ENCODE measurements at places on chromosomes 2 and 18. TPM values are rescaled to one million over a fixed set of nuclear protein-coding genes. Genes with fewer than 3 reads are reported as not detected.

The GPR75 gene
- 2.2 TPM for total RNA-seq

The LONRF2 gene
- total RNA-seq: 17.1 TPM

The ATG9A gene
- total RNA-seq: 29.6 TPM

The AGXT gene
- total RNA-seq: not detected

The GPC1 gene
- total RNA-seq: 27.4 TPM

The SIGLEC15 gene
- not detected for total RNA-seq

The GNLY gene
- not detected for total RNA-seq

DNA sequence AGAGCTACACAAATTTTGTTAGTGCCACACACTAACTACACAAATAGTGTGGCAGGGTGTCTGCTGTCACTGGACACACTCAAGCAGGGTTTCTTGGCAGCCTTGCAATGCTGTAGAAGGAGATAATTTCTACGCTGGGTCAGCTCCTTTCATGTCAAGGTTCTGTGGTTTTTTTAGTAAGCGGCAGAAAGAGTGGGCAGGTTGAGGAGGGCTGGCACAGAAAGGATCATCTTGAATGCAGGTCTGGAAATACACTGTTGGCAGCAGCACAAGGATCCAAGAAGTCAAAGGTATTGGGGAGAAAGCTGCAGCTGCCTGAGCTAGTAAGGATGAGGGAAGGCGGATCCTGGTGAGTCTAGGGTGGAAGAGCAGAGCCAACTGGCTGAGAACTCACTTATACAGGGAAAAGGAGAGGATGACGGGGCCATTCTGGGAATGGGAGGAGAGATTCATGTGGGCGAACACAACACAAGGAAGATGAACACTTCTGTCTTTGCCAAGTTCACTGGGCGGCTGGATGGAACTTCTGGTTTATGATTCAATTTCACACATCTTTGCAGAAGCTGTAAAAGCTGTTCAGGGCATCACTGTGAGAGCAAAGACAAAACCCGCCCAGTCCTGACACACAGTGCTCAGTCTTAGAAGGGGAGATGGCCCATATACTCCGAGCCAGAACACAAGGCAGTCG lies 16.9 kb upstream of the CYRIA start:
- no peaks in the 10 kb centered on the region for H3K27me3 ChIP-seq
- H3K27ac ChIP-seq: no peak overlapping the region
- DNase-seq: no peak
- no peaks in the 10 kb centered on the region for H3K4me1 ChIP-seq

- H3K4me1 ChIP-seq: no peaks in the 10 kb centered on the region
- H3K36me3 ChIP-seq: no peaks in the 10 kb centered on the region
- no peak overlapping the region for H3K27ac ChIP-seq
- H3K27me3 ChIP-seq: no peaks in the 10 kb centered on the region
- DNase-seq: no peak
Measured at GRCh38 chr2:44880125-44880483, 61.4 kb upstream of the SIX3 start.

DNA sequence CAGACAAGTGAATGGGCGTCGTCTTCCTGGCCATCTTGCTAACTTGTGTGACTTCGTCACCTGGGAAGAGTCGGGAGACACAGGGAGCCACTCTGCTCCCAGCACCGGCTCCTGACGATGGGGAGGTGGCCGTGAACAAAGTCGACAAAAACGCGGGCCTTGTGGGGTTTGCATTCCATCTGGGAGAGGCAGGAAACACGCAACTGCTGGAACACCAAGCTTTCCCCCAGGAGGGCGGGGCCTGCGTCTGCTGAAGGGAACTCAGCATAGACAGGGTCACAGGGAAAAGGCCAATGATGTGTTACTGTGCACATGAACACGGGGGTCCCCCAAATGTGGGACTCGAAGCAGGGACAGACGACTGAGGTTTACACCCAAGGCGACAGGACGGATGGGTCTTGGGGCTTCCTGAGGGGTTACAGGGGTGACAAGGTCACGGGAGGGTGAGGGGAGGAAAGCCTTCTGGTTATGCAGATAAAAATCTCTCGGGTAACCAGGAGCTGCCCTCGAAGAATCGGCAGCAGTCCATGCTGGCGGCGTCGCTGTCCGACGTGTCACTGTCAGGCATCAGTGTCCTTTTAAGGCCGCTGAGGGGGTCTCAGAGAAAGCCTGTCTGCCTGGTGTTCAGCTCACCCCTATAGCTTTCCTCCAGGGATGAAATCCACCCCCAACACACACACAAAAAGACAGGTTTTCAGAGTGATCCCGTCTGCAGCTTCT lies 28.2 kb upstream of the PRLH start:
- no peak for DNase-seq
- H3K36me3 ChIP-seq: no peaks in the 10 kb centered on the region
- H3K27me3 ChIP-seq: no peaks in the 10 kb centered on the region
- H3K4me1 ChIP-seq: peaks cover 5% of the 10 kb centered on the region
- no peak overlapping the region for H3K27ac ChIP-seq

DNA sequence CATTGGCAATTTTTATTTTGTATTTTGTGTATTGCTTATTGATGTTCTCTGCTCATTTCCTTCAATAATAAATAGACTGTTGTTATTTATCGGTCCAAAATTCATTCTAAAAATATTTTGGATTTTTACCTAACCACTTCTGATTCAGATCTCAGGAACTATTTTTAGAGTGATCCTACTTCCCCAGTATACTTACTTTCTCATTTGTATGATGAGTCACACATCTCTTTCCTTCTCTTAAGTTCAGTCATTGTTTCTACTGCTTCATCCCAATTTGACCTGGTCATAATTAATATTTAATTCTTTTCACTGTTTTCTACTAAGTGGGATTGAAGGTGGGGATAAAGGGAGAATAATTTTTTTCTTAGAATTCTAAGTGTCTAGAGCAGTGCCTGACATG lies 75.1 kb downstream of the AGPS start:
- DNase-seq: no peak
- H3K27ac ChIP-seq: no peak overlapping the region
- H3K27me3 ChIP-seq: no peaks in the 10 kb centered on the region
- no peak overlapping the region for H3K4me3 ChIP-seq
- H3K36me3 ChIP-seq: no peaks in the 10 kb centered on the region

DNA sequence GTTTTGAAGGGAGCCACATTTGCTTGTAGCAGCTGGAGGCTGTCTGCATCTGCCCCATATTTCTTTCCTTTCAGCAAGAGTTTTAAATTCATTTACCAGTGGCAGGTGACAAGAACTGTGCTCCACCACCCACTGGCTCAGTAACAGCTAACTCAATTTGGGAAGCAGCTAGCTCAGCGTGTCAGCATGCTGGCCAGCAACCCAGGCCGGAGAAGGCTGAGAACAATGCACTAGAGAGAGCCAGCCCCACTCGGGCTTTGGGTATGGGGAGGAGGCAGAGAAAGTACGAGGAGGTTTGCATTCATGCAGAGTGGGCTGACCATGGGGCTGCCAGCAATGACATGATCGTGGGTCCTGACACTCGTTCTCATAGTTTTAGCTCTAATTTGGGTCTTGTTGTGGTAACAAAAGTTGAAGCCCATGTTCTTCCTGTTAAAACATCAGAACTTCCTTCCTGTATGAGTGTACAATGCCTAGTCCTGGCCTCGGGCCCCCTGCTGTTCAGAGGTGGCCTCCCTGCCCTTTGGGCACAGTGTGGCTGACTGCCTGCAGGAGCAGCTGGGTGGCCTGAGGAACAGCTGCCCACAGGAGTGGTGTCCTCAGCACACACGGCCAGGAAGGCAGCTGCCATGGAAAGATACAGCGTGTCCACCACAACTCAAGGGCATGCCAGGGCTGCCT lies 23.0 kb downstream of the CDC42EP3 start:
- no peaks in the 10 kb centered on the region for H3K4me1 ChIP-seq
- no peak overlapping the region for H3K4me3 ChIP-seq
- H3K36me3 ChIP-seq: peaks cover 11% of the 10 kb centered on the region
- peak overlapping the region; percentile 98 for H3K27ac ChIP-seq

- no peak for DNase-seq
- H3K4me3 ChIP-seq: no peak overlapping the region
- H3K27me3 ChIP-seq: no peaks in the 10 kb centered on the region
- H3K4me1 ChIP-seq: peaks cover 36% of the 10 kb centered on the region
Measured at GRCh38 chr18:24234330-24234729, 95.5 kb downstream of the CABYR start.

DNA sequence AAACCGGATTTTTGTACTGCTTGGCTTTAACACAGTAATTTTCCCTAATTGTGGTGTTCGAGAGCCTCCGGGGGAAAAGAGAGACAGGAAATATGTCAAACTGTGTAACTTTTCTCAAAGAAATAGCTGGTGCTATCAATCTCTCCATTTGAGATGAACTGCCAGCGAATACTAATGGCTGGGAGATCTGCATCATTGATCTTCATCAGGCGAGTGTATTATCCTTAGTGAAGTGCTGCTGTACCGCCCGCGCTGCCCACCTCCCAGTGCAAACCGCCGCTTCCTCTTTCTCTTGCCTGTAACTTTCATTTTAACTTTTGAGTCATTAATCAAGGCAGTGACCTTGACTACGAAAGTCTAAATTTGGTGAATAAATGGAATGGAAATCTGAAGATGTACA lies 246.1 kb upstream of the ST6GAL2 start:
- DNase-seq: no peak
- no peaks in the 10 kb centered on the region for H3K27me3 ChIP-seq
- H3K4me3 ChIP-seq: no peak overlapping the region
- H3K36me3 ChIP-seq: no peaks in the 10 kb centered on the region

DNA sequence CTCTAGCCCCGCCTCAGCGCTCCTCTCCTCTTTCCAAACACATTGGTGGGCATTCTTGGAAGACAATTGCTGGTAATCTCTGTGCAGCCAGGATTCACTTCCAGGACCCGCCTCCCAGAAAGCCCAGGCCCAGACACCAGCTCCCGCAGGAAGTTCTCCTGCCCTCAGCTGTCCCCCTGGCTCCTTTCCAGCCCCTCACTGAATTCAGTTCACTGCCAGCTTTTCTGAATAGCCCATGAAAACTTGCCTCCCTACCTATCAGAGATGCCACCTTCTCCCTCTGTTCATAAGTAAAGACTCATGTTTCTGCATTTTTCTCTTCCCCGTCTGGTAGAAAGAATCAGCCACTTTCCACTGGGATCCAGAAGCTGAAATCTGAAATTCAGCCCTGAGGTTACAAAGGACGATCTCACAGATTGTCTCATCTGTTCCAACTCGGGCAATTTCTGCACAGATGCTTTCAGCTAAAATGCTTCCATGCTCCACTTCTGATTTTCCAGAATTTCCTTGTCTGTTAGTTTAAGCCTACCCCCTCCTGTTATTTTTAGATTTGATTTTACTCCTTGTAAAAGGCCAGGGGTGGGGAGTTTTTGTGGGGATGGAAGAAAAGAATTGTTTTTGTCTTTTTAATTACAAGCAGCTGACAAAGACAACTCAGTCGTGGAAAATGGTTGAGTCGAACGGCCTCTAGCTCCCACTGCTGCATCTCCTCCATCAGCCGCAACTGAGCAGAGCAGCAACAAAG lies 98.1 kb downstream of the SP3 start:
- no peak overlapping the region for H3K27ac ChIP-seq
- no peaks in the 10 kb centered on the region for H3K36me3 ChIP-seq
- H3K4me3 ChIP-seq: no peak overlapping the region
- DNase-seq: no peak
- no peaks in the 10 kb centered on the region for H3K4me1 ChIP-seq

- DNase-seq: no peak
- no peaks in the 10 kb centered on the region for H3K4me1 ChIP-seq
- H3K4me3 ChIP-seq: no peak overlapping the region
Measured at GRCh38 chr2:235218486-235218907, 266.7 kb downstream of the SH3BP4 start.

DNA sequence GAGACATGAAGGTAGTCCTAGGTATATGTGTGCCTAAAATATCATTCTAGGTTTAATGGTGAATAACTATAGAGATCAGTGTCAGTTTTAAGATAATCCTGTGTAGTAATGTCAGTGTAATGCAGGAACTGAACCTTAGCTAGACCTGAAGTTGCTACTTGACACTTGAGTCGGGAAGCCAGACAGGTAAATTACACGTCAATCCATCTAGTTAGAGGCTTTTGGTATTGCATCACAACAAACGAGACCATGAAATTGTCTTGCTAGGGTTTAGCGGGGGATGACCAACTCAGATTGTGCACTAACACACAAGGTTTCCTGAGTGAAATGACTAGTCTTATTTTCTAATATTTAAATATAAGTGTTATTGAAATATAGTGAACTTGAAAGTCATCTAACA lies 2.0 kb downstream of the YPEL5 start:
- H3K4me3 ChIP-seq: no peak overlapping the region
- no peak for DNase-seq
- H3K36me3 ChIP-seq: peaks cover 34% of the 10 kb centered on the region
- no peaks in the 10 kb centered on the region for H3K27me3 ChIP-seq
- H3K4me1 ChIP-seq: no peaks in the 10 kb centered on the region

GRCh38 chr2:218961651-218962570 lies 2.4 kb downstream of the CDK5R2 start:
- no peak overlapping the region for H3K4me3 ChIP-seq
- peaks cover 53% of the 10 kb centered on the region for H3K27me3 ChIP-seq
- DNase-seq: no peak
- no peak overlapping the region for H3K27ac ChIP-seq

DNA sequence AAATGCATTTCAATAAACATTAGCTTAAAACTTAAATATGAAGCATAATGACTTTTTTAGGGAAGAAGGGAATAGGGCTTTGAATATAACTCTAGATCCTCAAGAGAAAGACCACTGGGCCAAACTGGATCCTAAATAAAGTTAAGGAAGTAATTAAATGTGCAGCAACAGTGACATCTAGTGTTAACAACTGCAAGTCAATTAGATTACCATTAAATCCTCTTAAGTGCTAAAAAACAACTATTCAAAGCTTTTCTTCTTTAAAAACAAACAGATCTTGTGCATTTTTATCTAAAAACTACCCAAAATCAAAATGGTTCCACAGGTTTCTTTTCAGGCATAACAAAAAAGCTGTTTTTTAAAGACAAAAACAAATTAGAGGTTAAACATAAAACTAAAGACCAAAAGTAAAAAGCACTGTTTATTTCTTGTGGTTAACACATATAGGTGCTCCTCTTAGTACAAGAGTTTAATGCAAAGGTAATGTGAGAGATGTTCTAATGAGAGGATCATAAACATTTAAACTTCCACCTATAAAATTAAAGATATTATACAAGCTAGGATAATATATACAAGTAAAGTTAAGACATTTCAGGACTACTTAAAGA lies 111.4 kb downstream of the THADA start:
- no peaks in the 10 kb centered on the region for H3K36me3 ChIP-seq
- DNase-seq: no peak
- H3K4me1 ChIP-seq: peaks cover 41% of the 10 kb centered on the region
- H3K27ac ChIP-seq: peak overlapping the region; percentile 73
- no peaks in the 10 kb centered on the region for H3K27me3 ChIP-seq

DNA sequence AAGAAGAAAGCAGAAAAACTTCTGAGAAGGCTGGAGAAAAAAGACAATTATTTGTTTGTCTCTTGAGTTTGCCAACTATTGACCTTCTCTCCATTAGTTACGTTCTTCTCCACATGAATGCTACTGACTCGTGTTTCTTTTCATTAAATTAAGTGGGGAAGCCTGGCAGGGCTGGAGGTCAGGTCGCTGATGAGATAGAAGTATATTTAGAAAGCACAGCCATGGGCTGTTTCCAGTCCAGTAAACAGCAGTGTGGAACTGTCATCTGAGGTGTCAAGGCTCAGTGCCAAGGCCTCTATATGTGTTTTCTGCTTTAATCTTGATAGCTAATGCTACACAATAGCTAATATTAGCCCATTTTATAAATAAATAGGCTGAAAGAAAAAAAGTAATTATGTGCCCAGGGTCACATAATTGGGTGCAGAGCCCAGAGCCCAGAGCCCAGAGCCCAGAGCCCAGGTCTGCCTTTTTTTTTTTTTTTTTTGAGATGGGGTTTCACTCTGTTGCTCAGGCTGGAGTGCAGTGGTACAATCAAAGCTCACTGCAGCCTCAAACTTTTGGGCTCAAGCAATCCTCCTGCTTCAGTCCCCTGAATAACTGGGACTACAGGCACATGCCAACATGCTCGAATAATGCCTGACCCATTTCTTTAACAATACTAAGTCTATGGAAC lies 6.3 kb downstream of the MSGN1 start:
- no peaks in the 10 kb centered on the region for H3K36me3 ChIP-seq
- H3K4me1 ChIP-seq: peaks cover 7% of the 10 kb centered on the region
- no peak for DNase-seq
- H3K4me3 ChIP-seq: no peak overlapping the region

Data from sigmoid colon (tissue), 7 donors.